ENCODE measurements at places on chromosomes 16 and 17. TPM values are rescaled to one million over a fixed set of nuclear protein-coding genes. Genes with fewer than 3 reads are reported as not detected.

CLEC19A gene
- total RNA-seq, result not detected

CTRL gene
- 1.9 TPM for total RNA-seq

NACA2 gene
- 0.43 TPM for total RNA-seq

ACSM3 gene
- total RNA-seq, result 0.23 TPM

KRT33A gene
- total RNA-seq, result not detected

- DNase-seq, result peak; percentile 64
These were observed at the start of gene PIEZO1 for GRCh38 chr16:88785106-88785924. TSS of gene PIEZO1 (minus strand) at chr16:88785220. CDS start at chr16:88784964, 256 bp downstream.

- peak; percentile 18 for DNase-seq
These were observed 713 bp downstream of the COX11 start for GRCh38 chr17:54967621-54968261.

GRCh38 chr16:2392025-2392424 lies 37.2 kb upstream of the CCNF start:
- no peak for DNase-seq

DNA sequence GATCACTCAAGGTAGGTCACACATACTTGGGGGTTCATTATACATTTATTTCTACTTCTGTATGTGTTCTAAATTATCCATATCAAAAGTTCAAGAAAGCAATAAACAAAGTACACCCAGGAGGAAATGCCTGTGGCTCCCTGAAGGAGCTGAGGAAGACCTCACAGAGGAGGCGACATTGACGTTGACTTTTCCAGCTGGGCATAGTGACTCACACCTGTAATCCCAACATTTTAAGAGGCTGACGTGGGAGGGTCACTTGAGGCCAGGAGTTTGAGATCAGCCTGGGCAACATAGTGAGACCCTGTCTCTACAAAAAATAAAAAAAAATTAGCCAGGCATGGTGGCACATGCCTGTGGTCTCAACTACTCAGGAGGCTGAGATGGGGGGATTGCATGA lies 16.3 kb downstream of the ITGAD start:
- DNase-seq, result peak; percentile 35

- DNase-seq, result no peak
These were observed 22.3 kb upstream of the ZFPM1 start for GRCh38 chr16:88430524-88431446.

DNA sequence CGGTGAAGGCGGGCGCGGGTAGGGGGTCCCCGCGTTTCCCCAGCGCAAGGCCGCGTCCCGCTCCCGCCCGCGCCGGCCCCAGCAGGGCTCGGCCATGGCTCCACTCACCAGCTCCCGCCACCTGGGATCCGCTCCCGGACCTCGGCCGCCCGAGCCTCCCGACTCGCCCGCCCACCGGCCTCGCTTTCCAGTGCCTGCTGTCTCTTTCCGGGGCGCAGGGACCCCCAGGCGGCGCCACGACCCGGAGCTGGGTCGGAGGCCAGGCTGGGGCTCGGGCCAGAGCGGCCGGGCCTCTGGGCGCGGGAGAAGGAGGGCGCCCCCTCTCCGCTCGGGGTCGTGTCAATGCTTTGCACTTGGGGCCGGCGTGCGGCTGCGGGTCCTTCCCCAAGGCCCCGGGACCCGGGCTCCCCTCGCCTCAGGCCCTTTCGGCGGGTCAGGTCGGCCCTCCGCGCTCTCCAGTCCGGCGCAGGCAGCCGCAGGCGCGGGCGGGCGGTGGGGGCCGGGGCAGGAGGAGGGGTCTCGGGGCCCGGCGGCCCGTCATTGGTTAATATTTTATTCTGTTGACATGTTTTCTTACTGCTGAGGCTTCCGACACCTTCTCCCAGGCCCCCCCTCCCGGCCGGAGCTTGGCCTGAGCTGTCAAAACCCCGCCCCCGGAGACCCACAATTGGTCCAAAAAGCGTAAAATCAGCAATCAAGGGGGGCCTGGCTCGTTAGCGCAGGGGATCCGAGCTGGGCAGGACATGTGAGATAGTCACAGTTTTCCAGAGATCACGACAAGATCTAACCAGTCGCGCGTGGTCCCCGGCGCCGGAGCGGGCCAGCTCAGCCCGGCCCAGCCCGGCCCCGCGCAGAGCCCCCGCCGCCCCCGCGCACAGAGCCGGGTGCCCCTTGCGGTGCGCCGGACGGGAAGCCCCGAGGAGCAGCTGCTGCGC lies at the start of gene TBX2:
TBX2 (plus strand) TSS at position 713 of the 935 bp plus-strand sequence. CDS start 334 bp downstream, outside the sequence.
- peak; percentile 96 for DNase-seq

DNA sequence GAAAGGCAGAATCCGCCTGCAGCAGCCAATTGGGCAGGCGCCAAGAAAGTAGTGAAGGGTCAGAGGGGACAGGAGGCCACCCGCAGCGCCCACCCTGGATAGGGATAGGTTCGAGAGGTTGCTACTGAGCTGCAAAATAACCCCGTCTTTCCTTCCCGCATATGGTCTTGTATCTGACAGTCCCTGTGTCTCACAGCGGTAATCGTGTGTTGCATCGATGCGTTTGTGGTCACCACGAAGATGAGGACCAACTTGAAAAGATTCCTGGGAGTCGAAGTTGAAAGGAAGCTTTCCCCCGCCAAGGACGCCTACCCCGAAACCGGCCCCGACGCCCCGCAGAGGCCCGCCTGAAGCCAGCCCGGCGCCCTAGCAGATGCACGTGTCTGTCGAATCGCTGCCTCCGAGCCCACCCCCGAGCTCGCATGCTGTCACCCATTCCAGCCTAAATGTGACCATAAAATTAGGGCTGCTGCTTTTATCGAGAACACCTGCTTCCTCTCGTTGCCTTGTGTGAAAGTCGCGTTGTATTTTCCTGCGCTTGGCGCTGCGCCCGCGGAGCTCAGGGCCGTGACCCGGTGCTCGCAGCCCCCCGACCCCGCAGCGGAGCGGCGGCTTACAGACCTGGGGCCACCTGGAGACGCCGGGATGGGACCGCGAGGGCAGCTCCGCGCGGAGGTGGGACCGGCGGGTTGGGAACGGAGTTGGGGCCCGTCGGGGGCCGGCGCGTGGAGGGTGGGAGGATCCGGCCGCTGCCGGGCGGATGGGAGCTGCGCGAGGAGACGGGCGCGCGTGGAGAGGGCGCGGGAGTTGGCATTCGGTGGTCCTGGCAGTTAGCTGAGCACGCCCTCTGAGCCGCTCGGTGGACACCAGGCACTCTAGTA lies at the start of gene CMTM2:
CMTM2 (plus strand) TSS at position 813 of the 881 bp plus-strand sequence. CDS start 145 bp downstream, outside the sequence.
- DNase-seq, result no peak

- no peak for DNase-seq
These were observed 8.0 kb upstream of the CPPED1 start for GRCh38 chr16:12811441-12812383.

DNA sequence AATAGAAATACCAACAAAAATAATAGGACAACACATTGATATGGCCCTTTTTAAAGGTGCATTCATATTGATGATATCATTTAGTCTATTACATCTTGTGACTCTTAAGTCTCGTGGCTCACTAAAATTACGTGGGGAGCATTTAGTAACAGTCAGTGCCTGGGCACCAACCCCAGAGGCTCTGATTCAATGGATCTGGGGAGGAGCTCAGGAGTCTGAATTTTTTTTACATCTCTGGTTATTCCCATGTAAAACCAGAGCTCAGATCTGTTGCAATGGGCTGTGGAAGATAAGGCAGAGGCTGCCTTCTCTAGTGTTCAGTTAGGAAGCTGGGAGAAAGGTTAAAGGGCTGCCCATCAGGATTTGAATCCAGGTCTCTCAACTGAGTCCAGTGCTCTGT lies 549.9 kb upstream of the CDH5 start:
- DNase-seq, result no peak

GRCh38 chr16:50066482-50067289 lies 916 bp downstream of the HEATR3 start:
- DNase-seq, result no peak
